ENCODE measurements at places on chromosomes 1 and 21. TPM values are rescaled to one million over a fixed set of nuclear protein-coding genes. Genes with fewer than 3 reads are reported as not detected.
A peak's percentile ranks its signal among the peaks of the same experiment; 100 is the strongest.

GRCh38 chr21:44375281-44375651 is 21.8 kb downstream of the TRPM2 start:
- DNase-seq = peak; percentile 55

DNA sequence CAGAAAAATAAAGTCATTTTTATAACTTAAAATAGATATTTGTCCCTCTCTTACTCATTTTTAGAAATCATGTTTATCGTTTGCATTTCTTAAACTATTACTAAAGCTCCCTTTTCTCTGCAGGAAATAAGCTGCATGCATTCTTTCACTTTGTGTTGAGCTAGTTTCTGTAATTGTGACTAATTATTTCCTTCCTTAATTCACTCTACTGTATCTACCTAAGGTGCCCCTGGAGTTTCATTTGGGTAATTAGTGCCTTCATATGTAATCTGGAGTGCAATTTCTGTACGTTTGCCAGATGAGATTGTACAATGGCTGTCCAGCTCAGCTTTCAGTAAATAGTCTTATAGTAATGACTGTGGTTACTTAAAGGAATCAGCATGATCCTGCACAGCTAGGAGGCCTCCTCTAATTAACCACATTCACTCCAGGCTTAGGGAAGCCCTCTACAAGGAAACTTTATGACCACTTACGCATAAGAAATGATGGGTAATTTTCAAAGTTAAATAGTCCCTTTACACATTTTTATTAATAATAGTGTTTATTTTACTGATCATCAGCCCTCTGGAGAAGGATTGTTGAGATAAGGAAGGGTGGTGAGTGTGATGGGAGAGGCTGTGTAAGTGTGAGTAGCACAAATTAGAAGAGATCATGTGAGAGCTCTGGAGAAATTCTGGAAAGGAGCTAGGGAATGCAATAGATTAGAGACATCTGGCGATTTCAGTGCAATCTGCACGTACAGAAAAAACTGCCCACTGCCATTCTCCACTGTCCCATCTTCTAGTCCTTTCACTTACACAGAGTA is 86.8 kb downstream of the LRRC8C start:
- DNase-seq = no peak

DNA sequence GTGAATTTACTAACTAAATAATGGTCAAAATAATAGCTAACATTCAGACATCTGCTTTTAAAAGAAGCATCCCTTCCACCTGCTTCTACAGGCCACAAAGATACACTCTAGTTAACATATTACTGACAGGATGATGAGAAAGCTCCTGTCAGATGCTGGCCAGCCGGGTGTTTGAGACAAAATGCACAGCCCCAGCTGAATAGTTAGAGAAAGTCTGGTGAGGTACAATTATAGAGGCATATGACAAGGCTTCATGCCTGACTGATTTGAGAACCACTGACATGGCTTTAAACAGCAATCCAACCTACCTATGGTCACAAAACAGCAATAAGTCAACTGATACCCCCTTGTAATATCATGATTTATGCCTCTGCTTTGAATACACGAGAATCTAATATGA is 137.0 kb downstream of the DENND1B start:
- DNase-seq = no peak

DNA sequence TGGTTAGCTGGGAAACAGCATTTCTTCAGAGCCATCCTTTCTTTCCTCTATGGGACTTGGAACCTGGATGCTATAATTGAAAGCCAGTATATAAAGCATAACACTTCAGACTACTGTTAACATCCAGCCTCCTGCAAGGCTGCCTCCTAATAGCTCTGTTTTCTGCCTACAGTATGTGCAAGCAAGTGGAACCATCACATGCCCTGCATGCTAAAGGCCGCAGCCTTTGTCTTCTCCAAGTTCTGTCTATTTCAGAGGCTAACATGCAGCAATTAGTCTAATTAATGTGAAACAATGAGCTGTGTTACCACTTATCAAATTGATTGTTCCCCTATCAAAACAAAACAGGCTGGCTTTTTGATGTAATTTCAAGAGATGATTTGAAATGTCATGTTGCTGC is 82.7 kb upstream of the ESRRG start:
- no peak for DNase-seq

DNA sequence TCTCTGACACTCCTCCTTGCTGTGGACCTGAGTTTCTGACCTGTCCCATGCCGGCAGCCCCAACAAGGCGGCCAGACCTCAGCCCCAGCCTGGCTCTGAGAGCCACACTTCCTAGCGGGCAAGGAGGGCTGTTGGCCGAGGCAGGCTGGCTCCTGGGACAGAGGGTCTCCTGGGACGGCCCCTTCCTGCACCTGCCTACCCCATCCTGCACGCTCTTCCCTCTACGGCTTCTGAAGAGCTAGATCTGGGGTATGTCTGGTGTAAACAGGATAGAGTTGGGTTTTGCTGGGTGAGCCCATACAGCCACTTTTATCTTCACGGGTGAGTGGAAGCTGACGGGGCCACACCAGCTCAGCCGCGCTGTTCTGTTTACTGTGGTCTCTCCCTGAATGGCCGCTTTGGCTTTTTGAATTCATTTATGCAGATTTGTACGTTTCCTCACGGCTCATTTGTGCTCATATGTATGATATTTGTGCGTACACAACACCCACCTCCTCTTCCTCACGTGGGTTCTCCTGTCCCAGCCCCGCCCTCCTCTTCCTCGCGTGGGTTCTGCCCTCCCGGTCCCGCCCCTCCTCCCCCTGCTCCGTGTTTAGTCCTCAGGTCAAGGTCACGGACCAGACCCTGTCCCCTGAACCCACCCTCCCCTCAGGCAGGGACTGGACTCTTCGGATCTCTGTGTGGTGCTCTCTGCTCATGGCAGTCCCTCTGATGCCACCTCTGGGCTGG is 34.7 kb upstream of the POFUT2 start:
- no peak for DNase-seq

DNA sequence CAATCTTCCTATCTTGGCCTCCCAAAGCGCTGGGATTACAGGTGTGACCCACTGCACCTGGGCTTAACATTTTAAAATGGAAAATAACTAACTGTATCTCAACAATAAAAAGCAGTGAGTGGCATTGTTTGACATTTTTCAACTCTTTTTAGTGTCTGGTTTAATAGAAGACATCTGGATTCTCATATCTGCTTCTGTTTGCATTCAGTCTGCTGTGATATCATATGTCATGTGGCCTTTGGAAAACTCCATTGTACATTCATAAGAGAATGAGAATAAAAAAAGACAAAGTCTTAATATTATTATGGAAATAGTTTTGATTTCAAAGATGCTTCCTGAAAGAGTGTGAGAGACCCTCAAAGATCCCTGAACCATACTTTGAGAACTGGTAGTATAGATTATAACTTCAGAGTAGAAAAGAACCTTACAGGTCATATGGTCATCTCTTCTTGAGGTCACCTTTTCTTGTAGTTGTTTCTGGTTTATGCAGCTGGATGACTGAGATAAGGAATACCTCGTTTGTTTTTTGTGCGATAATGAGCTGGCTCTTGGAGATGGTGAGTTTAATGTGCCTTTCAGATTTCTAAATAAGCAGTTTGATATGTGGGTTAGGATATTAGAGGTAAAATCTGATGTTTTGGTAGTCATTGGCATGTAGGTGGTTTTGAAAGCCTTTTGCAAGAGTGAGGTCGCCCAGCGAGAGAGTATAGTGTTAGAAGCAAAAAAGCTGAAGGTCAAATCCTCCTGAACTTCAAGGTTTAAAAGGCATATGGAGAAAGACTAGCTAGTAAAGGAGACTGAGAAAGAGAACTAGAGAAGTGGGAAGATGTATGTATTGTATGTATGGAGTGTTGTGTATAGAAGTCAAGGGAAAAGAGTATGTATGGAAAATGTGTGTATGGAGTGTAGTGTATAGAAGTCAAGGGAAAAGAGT is 17.2 kb downstream of the CEP350 start:
- DNase-seq = no peak

- peak; percentile 84 for DNase-seq
These were observed 34.7 kb upstream of the SCCPDH start for GRCh38 chr1:246689409-246690008.

- DNase-seq = no peak
These were observed 188.9 kb downstream of the HUNK start for GRCh38 chr21:32061729-32062128.

DNA sequence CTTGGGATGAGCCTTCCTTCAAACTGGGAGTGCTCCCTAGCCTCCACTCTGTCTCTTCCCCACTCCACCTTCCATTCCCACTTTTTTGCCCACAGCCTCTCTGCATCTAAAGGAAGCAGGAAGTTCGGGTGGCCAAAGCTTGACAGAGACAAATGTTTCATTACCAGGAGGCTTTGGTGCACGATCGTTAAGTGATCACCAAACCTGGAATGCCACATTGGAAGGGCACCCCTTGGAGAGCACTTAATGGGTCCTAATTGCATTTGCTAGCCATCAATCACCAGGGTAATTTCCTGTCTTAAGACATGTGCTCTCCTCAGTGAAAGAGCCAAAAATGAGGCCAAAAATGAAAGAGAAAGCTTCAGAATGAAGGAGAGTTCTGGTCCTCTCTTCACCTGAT is 206.5 kb downstream of the TNR start:
- DNase-seq = no peak

DNA sequence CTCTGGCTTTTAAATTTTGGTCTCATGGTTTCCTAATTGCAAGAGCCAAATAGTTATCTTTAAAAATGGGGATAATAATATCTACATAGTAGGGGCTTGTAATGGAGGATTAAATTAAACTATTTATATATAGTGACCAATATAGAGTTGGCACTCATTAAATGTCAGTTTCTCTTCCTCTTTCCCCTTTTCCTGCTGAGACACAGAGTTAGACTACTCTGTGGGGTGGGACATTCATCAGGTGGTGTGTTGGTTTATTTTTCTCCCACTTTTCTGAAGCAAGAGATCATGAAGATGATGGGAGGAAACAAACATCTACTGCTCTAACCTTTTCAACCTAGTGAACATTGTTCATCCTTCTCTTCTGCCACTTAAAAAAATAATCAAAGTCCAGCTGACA is 17.3 kb upstream of the RAP1A start:
- no peak for DNase-seq

DNA sequence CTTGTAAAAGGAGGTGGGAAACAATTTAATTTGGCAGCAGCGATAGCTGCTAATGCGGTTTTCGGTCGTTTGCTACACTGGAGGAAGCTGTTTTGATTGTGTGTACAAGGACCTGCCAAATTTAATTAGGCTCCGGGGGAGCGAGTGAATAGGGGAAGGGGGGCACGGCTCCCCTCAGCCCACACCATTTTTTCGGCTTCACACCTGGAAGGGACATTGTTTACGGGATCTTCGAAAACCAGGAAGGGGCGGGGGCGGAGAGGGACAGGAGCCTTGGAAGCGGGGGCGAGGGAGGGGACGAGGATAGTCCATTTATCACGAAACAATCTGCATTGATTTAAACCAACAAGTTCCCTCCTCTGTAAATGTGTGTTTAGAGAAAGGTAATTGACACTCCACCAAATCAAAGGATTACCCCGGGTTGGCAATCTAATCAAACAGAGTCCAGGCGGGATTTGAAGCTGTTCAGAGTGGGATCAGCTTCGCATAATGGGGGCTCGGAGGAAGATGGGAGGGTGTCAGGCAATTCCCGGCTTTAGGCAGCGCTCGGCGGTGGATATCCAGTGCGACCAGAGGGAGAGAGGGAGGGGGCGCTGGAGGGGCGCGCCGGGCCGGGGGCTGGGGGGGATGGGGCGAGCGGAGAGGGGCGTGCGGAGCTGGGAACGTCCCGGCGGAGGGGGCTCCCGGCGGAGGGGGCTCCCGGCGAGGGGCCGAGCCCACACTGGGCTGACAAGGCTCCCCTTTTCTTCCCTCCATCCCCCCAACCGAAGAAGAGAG is 9.8 kb downstream of the PAX7 start:
- DNase-seq = no peak

- no peak for DNase-seq
These were observed 41.7 kb upstream of the PTCH2 start for GRCh38 chr1:44884746-44885145.

DNA sequence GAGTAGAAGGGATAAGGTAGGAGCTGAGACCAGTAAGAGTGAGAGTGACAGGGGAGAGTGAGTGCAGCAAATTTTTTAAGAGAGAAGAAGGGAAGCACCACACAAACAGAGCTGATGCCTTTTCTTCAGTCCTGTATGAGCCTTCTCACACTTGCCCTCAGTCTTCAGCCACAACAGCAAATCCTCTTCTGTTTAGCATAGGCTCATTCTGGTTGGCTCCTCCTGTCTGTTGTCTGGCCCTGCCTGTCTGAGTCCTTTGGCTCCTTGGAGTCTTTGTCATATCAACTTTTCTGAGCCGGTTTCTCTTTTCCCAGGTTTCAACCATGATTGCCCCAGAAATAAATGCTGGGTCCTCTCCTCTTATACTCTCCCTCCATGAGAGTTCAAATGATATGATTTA is 12.7 kb upstream of the CASQ1 start:
- DNase-seq = no peak

- peak; percentile 28 for DNase-seq
These were observed 6.0 kb upstream of the DIP2A start for GRCh38 chr21:46452710-46453109.

- no peak for DNase-seq
These were observed 244.4 kb downstream of the PBX1 start for GRCh38 chr1:164803366-164803765.

DNA sequence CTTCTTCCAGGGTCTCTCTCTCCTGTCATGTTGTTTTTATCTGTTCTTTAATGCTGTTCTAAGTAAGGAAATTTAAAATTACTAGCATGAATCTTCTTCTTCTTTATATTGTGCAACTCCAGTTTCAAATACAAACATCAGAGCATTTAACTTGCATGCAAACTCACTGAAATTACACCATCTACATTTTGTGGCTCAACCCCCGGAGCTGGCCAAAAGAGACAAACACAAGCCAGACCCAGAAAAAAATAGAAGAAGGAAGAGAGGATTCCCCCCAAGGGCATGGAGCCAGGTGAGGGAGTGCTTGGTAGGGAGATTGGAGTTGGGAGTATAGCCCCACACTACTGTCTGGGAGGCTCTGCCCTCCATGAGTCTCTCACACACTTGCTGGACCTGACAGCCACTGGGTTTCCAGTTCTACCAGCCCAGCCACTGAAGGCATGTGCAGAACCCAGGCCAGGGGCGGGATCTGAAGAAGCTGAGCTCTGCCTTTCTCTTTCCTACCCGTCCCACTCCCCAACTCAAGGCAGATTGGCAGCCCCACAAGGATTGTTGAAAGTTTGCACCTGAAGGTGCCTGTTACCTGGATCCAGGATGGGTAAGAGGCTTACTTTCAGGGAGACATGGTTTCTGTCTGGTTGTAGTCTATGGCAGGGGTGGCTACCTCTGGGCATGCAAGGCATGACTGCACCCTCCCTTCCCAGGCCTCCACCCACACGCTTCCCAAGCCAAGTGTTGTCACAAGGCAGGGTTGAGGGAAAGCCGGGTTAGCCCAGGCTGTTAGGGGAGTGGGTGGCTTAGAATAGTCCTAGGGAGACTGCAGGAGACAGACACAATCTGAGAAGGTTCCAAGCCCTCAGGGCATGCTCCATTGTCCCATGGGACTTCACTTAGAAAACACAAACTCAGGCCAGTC is 297.2 kb downstream of the TGFB2 start:
- DNase-seq = no peak

GRCh38 chr1:42152119-42152518 is 1.1 kb upstream of the GUCA2B start:
- DNase-seq = peak; percentile 68

GRCh38 chr21:45427331-45428271 is 22.6 kb downstream of the COL18A1 start:
- peak; percentile 50 for DNase-seq

The TCHHL1 gene
- total RNA-seq = not detected

The RAB25 gene
- total RNA-seq = 175 TPM

The SYCP1 gene
- not detected for total RNA-seq

The RIMKLA gene
- 2.4 TPM for total RNA-seq

The PRMT2 gene
- total RNA-seq = 80.4 TPM

The CD46 gene
- total RNA-seq = 183 TPM

The MAP10 gene
- total RNA-seq = 2.3 TPM

The TMEM269 gene
- not detected for total RNA-seq

The OR10Z1 gene
- not detected for total RNA-seq

The ERG gene
- total RNA-seq = 3.3 TPM

The TPTE gene
- total RNA-seq = not detected
